ENCODE measurements at places on chromosomes 1 and 21.

DNA sequence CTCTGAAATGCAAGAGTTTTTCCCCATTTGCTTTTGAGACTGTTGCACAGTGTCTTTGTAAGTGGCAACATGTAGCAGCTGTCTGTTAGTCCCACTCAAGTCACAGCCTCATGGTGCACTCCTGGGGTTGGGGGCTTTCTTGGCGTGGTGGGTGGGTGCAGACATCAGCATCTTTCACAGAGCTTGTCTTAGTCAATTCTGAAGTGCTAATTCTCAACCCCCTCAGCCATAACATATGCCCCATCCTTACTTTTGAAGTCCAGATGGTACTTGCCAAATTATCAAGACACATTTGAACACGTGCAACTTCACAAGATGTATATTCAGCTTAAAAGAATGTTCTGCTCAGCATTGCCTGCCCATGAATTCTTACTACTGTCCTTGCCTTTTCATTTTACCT, 87.1 kb downstream of the VCAM1 start:
- H3K27me3 ChIP-seq: no peaks in the 10 kb centered on the region
- no peak for DNase-seq
- no peaks in the 10 kb centered on the region for H3K4me1 ChIP-seq
- H3K36me3 ChIP-seq: no peaks in the 10 kb centered on the region
- H3K4me3 ChIP-seq: no peak overlapping the region
- no peak overlapping the region for H3K27ac ChIP-seq

DNA sequence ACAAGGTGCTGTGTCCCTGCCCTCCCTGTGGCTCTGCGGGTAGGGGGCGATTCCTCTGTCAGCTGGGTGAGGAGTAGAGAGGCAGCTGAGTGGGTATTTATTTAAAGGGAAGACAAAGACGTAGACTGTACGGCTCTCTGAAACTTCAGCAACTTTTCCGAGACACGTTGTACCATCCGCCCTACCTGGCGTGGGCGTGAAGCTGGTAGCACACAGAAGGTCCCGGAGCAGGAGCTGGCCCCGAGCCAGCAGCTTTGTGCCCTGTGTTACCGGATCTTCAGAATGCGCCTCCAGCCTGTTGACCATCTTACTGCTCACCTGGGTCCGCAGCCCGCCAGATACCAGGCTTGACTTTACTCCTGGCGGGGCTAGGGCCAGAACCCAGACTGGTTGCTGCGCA, 34.9 kb downstream of the PRKCZ start:
- H3K4me1 ChIP-seq: no peaks in the 10 kb centered on the region
- no peak overlapping the region for H3K4me3 ChIP-seq
- H3K27ac ChIP-seq: no peak overlapping the region

- H3K27ac ChIP-seq: no peak overlapping the region
- H3K4me3 ChIP-seq: no peak overlapping the region
- DNase-seq: no peak
- no peaks in the 10 kb centered on the region for H3K36me3 ChIP-seq
- H3K4me1 ChIP-seq: no peaks in the 10 kb centered on the region
Observed at GRCh38 chr1:226820941-226821718, 49.3 kb upstream of the PSEN2 start.

DNA sequence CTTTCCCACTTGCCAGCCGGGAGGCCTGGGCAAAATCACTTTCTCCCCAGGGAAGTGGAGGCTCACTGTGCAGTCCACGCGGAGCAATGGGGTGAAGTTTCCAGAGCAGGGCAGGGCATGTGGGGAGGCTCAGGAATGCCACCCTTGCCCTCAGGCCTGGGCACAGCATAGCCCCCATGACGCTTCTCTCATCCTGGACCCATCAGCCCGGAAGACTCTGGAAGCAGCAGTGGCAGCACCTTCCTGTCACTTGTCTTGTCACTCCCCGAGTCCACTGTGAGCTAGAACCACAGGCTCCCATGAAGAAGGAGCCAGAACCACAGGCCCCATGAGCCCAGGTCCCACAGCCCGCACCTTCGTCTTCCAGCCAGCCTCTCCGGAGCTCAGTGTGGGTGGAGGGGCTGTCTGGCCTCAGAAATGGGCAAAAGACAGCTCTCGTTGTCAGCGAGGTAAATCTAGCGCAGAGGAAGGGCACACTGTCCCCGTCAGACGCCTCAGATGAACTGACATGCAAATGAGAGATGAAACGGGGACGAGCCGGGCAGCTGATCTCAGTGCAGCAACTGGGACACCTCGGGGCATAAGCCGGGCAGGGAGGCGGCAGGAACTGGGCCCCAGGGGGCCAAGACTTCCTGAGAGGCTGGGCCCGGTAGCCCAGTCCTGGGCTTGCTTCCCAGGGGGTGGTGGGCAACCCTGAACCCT, 6.1 kb downstream of the PDE9A start:
- H3K27ac ChIP-seq: no peak overlapping the region
- H3K27me3 ChIP-seq: no peaks in the 10 kb centered on the region

GRCh38 chr1:220123889-220124288, 30.0 kb downstream of the IARS2 start:
- H3K4me3 ChIP-seq: no peak overlapping the region
- H3K27ac ChIP-seq: no peak overlapping the region
- peaks cover 2% of the 10 kb centered on the region for H3K36me3 ChIP-seq
- peak; percentile 9 for DNase-seq
- H3K27me3 ChIP-seq: no peaks in the 10 kb centered on the region

- no peaks in the 10 kb centered on the region for H3K4me1 ChIP-seq
- no peak overlapping the region for H3K27ac ChIP-seq
- H3K27me3 ChIP-seq: no peaks in the 10 kb centered on the region
- peak overlapping the region; percentile 88 for H3K4me3 ChIP-seq
Observed at GRCh38 chr1:154983776-154984466, 777 bp downstream of the FLAD1 start.

DNA sequence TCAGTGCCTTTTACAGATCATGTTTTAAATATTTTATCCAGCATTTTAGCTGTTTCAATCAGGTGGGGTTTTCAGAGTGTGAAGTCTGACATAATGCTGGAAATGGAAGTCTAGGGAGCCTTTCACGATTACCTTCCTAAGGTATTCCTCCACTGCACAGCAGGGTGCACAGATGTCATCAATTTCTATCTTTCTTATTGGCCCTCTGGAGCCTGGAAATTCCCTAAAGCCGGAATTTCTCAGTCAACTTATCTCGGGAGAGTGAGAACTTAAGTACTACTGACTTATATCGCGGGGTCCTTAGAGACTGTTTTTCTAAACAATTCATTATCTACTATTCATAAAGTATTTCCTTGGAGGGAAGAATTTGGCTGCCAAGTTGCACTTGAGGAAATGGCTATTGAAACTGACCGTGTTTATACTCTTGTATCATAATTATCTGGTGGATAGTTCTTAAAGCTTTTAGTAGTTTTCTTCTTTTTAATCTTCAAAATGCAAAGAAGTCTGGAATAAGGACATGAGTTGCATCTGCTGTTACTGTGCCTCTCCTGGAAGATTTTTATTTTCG, 311.8 kb upstream of the B3GALT2 start:
- no peaks in the 10 kb centered on the region for H3K27me3 ChIP-seq
- no peak for DNase-seq
- H3K36me3 ChIP-seq: no peaks in the 10 kb centered on the region
- no peak overlapping the region for H3K27ac ChIP-seq
- no peaks in the 10 kb centered on the region for H3K4me1 ChIP-seq

DNA sequence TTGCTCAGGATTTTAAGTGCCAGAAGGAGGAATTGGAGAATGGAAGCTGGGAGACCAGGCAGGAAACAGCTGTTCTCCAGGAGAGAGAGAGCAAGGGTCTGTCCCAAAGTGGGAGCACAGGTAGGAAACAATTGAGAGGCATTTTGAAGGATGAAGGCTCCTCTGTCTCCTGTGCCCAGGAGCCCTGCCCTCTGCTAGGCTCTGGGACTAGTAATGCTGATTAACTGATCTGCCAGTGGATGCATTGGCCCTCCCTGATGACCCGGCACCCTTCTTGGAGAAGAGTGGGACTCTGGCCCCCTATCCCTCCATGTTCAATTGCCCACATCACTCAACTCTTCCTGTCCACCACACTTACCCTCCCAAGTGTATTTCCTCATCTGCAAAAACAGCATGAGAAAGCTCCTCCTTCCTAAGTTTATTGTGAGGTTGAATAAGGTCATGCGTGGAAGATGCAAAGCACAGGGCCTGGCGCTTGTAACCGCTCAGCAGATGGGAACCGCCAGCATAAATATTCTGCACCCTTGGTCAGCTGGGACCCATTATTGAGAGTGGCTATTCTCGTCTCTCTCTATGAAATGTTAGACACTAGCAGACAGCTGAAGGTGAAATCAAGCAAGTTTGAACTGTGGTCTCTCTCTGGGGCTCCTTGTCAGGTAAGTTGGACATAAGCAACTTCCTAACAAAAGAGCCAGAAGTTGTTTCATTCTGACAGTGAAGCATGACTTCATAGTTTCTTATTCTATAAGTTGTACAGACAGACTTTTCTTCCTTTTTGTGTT, 63.0 kb upstream of the ANGPTL1 start:
- H3K27ac ChIP-seq: no peak overlapping the region
- DNase-seq: no peak
- no peaks in the 10 kb centered on the region for H3K4me1 ChIP-seq
- H3K4me3 ChIP-seq: no peak overlapping the region

- no peaks in the 10 kb centered on the region for H3K36me3 ChIP-seq
- no peak overlapping the region for H3K4me3 ChIP-seq
- no peak overlapping the region for H3K27ac ChIP-seq
- H3K27me3 ChIP-seq: no peaks in the 10 kb centered on the region
- no peak for DNase-seq
Observed at GRCh38 chr1:168921629-168922028, 184.9 kb upstream of the ATP1B1 start.

- H3K4me3 ChIP-seq: no peak overlapping the region
- no peak for DNase-seq
- H3K27ac ChIP-seq: no peak overlapping the region
- no peaks in the 10 kb centered on the region for H3K27me3 ChIP-seq
- H3K4me1 ChIP-seq: no peaks in the 10 kb centered on the region
Observed at GRCh38 chr21:32332463-32332951, 33.9 kb downstream of the MRAP start.

- H3K36me3 ChIP-seq: no peaks in the 10 kb centered on the region
- no peaks in the 10 kb centered on the region for H3K27me3 ChIP-seq
- DNase-seq: no peak
Observed at GRCh38 chr1:162171111-162171510, 101.6 kb downstream of the NOS1AP start.

DNA sequence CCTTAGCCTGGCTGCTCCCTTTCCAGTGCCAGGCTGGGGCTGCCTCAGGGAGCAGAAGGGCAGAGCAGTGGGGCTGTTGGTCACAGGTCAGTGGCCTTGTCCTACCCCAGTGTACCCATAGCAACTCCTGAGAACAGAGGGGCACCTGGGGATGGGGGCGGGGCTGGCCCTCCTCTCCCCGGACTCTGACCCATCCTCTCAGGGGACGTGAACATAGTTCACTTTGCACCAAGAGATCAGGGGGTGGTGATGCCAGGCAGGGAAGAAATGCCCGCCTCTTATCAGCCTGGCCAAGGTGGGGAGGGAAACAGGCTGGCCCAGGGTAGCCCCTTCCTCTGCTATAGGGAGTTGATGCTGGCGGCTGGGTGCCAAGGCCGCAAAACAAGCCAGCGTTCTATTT, 4.9 kb downstream of the ETNK2 start:
- no peak overlapping the region for H3K4me3 ChIP-seq
- H3K4me1 ChIP-seq: peaks cover 26% of the 10 kb centered on the region
- no peak overlapping the region for H3K27ac ChIP-seq
- H3K27me3 ChIP-seq: no peaks in the 10 kb centered on the region
- no peaks in the 10 kb centered on the region for H3K36me3 ChIP-seq

GRCh38 chr1:77866296-77866695, 22.1 kb upstream of the NEXN start:
- no peaks in the 10 kb centered on the region for H3K36me3 ChIP-seq
- H3K27ac ChIP-seq: no peak overlapping the region
- no peak overlapping the region for H3K4me3 ChIP-seq
- H3K4me1 ChIP-seq: no peaks in the 10 kb centered on the region
- no peaks in the 10 kb centered on the region for H3K27me3 ChIP-seq
- DNase-seq: no peak

GRCh38 chr21:35390013-35390776, 341.1 kb upstream of the RUNX1 start:
- no peaks in the 10 kb centered on the region for H3K36me3 ChIP-seq
- H3K4me1 ChIP-seq: no peaks in the 10 kb centered on the region
- no peak for DNase-seq
- no peaks in the 10 kb centered on the region for H3K27me3 ChIP-seq
- no peak overlapping the region for H3K4me3 ChIP-seq

DNA sequence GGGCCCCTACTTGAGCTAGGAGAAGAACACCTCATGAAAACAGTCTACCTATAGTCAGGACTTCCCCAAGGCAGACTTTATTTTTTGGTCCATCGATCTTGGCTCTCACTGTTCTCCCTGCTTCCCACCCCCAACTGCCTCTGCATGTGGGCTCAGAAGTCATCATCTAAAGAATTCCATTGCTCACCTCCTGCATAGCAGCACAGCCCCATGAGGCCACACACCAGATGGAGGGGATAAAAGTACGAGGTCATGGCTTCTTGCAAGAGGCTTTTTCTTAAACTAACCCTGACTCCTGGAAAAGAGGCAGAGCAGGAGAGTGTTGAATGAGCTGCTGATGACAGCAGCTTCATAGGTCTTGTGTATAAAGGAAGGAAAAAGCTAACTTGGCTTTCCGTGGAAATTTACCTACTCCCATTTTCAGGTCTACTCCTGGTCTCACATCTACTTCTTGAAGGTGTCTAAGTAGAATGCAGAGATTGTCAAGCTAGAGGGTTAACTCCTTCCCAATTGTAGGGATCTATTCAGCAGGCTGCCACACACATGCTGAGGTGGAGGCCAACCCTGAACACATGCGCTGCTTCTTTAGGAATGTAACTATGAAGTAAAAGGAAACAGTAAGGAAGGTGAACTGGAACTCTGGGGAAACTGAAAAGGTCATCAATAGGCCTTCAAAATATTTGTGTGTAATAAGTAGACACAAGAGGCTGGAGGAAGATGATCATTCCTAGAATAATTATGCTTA, 18.7 kb downstream of the WNT2B start:
- no peaks in the 10 kb centered on the region for H3K27me3 ChIP-seq
- no peaks in the 10 kb centered on the region for H3K36me3 ChIP-seq
- no peak overlapping the region for H3K4me3 ChIP-seq

DNA sequence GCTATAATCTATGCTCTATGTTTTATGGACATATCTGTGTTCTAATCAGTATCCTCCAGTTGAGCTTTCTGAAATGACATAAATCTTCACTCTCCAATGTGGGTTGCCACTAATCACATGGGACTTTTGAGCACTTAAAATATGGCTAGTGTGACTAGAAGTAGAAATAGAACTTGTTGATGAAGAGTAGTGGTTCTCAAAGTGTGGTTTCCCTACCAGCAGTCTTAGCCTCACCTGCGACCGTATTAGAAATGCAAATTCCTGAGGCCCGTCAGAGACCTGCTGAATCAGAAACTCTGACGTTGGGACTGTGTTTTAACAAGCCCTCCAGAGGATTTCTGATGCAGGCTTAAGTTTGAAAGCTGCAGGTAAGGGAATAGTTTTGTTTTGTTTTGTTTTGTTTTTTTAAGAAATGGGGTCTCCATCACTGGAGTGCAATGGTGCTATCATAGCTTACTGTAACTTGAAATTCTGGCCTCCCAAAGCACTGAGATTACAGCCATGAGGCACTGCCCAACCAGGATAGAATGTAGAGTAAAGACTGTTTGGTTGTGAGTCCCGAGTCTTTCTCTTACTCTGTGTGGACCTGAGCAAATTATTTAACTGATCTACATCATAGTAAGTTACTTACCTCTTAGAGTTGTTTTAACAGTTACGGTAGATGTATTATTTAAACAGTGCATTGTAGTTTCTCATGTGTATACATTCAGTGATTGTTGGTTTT, 21.7 kb downstream of the GLRX2 start:
- no peak overlapping the region for H3K27ac ChIP-seq
- H3K27me3 ChIP-seq: no peaks in the 10 kb centered on the region
- H3K36me3 ChIP-seq: peaks cover 8% of the 10 kb centered on the region
- DNase-seq: no peak
